SJSA1 (cell line): ENCODE measurements at places on chromosomes 7 and 10. TPM values are rescaled to one million over a fixed set of nuclear protein-coding genes. Genes with fewer than 3 reads are reported as not detected.

DNA sequence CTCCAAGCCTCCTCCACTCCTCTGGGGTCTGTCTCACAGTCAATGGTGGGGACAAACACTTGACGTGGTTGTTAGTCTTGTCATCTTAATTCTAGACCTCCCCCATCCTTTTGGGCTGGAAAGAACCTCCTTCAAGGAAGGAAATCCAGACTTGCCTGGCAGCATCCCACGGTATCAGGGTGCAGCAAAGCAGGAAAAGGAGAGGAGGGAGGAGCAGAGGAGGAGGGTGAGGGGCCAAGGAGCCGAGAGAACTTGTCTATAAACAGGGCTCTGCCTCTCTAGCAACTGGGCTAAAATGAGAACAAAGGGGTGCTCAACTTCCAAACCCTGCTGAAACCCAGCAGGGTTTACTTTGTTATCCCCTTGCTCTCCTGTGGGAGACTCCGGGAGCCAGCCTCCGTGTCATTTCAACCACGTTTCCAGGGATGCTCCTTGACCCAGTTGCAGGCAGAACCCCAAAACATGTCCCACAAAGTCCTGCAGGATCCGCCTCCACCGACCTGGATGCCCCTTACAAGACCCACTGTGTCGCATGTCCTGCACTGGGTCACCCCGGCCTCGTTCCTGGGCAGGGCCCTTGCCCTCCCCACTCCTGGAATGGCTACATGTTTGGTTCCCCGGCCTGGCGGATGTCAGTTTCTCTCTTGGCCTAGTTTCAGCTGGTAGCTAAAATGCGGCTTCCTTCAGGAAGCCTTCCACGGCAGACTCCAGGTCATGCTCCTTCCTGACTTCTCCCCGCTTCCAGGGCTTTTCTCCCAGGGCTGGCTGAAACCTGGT, 69.7 kb upstream of the MGMT start:
- no peak overlapping the region for H3K27ac ChIP-seq
- no peak overlapping the region for H3K4me3 ChIP-seq
- no peaks in the 10 kb centered on the region for H3K36me3 ChIP-seq

DNA sequence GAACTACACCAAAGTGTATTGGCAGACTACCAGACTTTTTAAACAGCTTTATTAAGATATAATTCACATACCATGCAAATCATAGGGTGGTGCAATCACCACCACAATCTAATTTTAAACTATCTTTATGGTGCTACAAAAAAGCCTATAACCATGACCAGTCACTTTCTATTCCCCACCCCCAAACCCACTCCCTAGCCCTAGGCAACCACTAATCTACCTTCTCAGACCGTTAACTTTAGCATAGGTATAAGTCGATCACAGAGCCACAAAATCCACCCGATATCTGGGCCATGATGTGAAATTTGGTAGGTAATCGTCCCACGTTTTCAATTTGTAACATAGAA, 536 bp upstream of the POM121 start:
- peaks cover 46% of the 10 kb centered on the region for H3K36me3 ChIP-seq
- peaks cover 11% of the 10 kb centered on the region for H3K4me1 ChIP-seq
- H3K27me3 ChIP-seq = no peaks in the 10 kb centered on the region
- H3K4me3 ChIP-seq = peak overlapping the region; percentile 82
- peak overlapping the region; percentile 90 for H3K27ac ChIP-seq
- no peak for DNase-seq

DNA sequence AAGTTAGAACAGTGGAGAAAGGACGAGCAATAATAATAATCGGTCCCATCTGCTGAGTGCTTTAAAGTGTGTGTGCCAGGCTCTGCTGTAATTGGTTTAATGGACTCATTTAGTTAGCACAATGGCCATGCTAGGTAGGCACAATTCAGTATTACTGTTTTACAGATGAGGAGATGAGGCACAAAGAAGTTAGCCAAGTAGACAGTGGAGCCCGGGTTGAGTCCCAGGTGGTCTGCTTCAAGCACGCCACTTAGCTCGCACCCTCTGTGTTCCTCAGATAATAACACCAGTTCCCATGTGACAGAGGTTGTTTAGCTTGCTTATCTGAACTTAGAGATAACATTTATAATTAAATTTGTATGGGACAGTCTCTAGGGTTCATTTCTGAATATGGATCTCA, 101.6 kb upstream of the GJD4 start:
- no peaks in the 10 kb centered on the region for H3K27me3 ChIP-seq
- H3K4me1 ChIP-seq = no peaks in the 10 kb centered on the region
- H3K27ac ChIP-seq = no peak overlapping the region
- DNase-seq = no peak

DNA sequence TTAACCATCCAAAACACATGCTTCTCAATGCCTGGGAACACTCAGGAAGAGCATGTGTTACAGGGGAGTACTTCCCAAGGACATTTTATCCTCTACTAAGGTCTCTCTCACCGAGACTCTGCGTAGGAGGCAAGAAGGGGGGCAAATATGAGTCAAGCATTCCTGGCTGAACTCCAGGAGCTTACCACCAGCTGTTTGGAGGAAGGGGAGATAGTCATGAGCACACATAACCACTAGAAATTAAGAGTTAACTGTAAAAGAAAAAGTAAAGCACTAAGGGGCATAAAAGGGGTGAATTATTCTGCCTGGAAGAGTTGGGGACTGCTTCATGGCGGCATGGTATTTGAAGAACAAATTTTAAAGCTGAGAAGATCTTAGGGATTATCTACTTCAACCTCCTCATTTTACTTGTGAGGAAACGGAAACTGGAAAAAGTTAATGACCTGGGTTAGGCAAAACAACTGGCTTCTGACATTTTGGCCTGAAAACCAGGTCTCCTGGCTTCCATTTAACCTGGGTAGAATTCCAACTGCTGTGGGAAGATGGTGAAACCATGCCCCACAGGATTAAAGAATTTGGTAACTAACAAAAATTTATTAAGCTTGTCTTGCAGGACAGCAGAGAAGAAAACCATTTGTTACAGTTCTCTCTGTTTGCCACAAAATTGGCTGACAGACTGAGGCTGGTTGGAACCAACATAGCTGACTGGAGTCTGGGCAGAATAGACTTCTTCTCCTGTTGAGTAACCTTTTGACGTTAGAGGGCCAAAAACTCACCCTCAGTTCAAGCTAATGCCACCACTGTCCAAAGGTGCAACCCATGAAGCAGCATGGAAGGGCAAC, 85.5 kb downstream of the SLC25A13 start:
- peaks cover 16% of the 10 kb centered on the region for H3K4me1 ChIP-seq
- DNase-seq = peak; percentile 62
- H3K27ac ChIP-seq = no peak overlapping the region
- no peaks in the 10 kb centered on the region for H3K27me3 ChIP-seq
- H3K36me3 ChIP-seq = peaks cover 5% of the 10 kb centered on the region; the same call in 1 of the 2 replicates

GRCh38 chr10:4588824-4589223, 237.2 kb upstream of the AKR1E2 start:
- H3K4me3 ChIP-seq = no peak overlapping the region
- H3K27me3 ChIP-seq = no peaks in the 10 kb centered on the region
- H3K4me1 ChIP-seq = no peaks in the 10 kb centered on the region
- H3K27ac ChIP-seq = no peak overlapping the region

GPR15LG gene
- not detected in 2 replicates for total RNA-seq

OR2A5 gene
- total RNA-seq = not detected in 2 replicates

HOXA11 gene
- 4.4 and 5.9 TPM in 2 replicates for total RNA-seq
